ENCODE measurements at places on chromosomes 1 and 21.

DNA sequence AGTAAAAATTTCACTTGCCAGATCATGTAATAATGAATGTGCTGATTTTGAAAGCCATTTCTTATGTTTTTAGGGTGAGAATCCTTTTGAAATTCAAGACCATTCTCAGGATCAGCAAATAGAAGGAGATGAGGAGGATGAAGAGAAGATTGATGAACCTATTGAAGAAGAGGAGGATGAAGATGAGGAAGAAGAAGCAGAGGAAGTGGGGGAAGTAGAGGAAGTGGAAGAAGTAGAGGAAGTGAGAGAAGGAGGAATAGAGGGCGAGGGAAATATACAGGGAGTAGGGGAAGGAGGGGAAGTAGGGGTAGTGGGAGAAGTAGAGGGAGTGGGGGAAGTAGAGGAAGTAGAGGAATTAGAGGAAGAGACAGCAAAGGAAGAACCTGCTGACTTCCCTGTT, 32.4 kb downstream of the ZNF326 start:
- no peak for DNase-seq

- DNase-seq = no peak
These were observed 61.2 kb upstream of the TNR start for GRCh38 chr1:175804561-175804960.

- DNase-seq = no peak
These were observed 109.4 kb downstream of the KIF26B start for GRCh38 chr1:245264226-245264625.

DNA sequence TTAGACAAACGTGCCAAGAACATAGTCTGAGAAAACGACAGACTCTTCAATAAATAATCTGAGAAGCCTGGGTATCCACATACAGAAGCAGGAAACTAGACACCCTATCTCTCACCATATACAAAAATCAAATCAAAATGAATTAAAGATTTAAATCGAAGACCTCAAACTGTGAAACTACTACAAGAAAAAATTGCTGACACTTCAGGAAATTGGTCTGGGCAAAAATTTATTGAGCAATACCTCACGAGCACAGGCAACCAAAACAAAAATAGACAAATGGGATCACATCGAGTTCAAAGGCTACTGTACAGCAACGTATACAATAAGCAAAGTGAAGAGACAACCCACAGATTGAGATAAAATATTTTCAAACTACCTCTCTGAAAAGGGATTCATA, 292.8 kb upstream of the RGS18 start:
- DNase-seq = no peak

DNA sequence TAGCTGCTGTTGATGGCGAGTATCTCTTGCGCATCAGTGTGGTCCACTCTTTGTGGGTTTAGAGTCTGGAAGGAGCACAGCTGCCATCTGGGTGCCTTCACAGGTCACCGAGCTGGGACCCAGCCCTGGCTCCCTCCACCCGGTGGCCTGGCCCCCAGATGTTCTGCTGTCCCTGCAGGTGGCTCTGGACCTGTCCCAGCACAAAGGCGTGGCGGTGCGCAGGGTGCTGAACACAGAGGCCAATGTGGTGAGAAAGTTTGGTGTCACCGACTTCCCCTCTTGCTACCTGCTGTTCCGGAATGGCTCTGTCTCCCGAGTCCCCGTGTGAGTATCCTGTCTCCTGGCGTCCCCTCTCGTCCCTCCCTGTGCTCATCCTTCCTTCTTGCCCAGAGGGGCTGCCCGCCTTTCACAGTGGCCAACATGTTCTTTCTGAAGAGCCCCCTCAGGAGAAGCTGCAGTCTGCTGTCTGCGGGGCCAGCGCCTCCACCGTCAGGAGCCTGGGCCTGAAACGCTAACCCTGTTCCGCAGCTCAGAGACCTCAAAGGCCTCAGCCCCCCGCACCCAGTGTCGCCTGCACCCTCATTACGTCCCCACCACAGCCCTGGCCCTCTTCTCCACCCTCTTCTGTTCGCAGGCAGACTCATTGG, 27.4 kb downstream of the QSOX1 start:
- DNase-seq = no peak

GRCh38 chr1:178798232-178798861, 72.5 kb downstream of the ANGPTL1 start:
- no peak for DNase-seq

DNA sequence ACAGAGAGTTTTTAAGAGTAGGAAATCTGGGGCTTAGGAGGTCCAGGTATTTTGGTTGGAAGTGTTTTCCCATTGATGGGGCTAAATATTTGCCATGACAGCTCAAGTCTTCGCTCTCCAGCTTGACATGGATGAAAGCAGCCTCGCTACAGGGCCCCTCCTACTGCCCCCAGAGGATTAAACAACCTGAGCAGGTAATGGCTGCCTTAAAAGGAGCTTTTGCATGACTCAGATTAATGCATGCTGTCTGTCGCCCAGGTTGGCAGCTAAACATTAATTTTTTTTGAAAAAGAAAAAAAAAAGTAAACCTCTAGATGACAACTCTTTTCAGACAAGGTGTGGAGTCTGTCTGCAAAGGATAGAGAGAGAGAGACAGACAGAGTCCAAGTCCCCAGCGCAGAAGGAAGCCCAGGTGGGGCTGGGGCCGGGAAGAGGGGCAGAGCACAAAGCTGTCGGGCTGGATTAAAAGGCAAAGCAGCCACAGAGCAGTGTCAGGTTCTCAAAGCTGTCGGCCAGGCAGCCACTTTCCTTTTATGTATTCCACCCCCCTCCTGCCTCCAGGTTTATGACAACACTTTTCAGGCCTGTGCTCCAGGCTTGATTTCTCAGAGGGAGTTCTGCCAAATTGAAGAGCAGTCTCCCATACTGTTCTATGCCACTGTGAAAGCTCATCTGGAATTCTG, 127.9 kb downstream of the CLIC6 start:
- no peak for DNase-seq

DNA sequence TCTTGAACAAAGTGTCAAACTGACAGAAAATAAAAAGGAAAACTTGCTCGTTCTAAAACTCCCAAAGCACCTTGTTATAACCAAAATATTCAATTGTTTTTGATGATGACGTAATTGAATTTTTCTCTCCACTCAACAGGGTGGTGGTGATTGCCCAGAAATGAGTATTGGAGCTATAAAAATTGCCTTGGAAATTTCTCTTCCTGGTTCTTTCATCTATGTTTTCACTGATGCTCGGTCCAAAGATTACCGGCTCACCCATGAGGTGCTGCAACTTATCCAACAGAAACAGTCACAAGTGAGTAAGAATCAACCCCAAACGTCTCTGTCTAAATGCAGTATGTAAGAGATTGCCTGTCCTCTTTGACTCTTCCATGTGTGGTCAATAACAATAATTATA, 130.1 kb downstream of the HMCN1 start:
- DNase-seq = no peak

DNA sequence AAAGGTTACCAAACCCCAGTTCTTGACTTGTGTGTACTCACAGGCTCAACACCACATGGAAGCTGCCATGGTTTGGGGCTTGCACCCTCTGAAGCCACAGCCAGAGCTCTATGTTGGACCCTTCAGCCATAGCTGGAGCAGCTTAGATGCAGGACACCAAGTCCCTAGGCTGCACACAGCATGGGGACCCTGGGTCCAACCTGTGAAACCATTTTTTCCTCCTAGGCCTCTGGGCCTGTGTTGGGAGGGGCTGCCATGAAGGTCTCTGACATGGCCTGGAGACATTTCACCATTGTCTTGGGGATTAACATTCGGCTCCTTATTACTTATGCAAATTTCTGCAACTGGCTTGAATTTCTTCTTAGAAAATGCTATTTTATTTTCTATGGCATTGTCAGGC, 62.1 kb upstream of the PRRX1 start:
- no peak for DNase-seq

DNA sequence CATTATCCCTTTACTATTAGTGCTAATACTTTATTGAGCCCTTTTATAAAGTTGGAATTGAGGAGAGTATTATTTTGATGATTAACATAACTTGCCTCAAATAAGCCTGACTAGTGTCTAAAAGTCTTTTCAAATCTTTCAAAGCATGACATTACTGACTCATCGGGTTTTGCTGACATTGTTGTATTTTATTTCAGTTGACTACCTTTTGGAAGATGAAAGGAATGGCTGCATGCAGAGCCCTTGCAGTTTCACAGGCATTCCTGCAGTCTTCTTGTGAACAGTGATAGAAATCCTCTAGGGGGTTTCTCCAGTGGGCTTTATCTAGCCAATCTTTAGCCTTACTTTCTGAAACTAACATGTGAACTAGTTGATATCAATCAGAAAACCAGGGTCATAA, 43.0 kb upstream of the TMEM61 start:
- DNase-seq = no peak

GRCh38 chr1:235078480-235079381, 49.9 kb downstream of the TOMM20 start:
- no peak for DNase-seq

GRCh38 chr21:36454093-36454531, 25.8 kb downstream of the CLDN14 start:
- no peak for DNase-seq

DNA sequence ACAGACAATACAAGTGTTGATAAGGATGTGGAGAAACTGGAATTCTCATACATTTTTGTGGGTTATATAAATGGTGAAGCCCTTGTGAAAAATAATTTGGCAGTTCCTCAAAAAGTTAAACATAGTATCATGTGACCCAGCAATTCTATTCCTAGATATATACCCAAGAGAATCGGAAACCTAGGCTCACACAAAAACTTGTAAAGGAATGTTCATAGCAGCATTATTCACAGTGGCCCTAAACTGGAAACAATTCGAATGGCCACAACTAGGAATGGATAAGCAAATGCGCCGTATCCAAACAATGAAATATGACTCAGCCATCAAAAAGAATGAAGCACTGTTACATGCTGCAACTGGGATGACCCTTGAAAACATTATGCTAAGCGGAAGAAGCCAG, 3.9 kb upstream of the CD247 start:
- no peak for DNase-seq
